RPMI7951 (cell line): ENCODE measurements at places on chromosomes 5 and 9. TPM values are rescaled to one million over a fixed set of nuclear protein-coding genes. Genes with fewer than 3 reads are reported as not detected.

CRB2 gene
- not detected in 2 replicates for total RNA-seq

DNA sequence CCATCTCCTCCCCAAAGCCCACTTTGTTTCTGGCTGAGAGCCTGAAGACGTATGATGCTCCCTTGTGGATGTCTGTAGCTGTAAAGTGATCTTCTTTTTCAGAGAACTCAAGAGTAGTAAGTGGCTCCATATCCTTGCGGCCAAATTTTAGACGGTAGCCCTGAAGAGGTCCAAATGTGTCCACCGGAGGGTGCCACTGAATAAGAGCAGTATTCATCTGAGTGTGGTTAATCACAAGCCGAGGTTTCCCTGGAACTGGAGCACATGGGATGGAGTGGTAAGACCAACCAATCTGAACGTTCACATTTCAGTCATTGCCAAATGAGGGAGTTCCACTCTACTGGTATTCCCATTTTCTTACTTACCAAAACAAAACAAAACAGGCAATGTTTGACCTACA, 686.5 kb upstream of the DMAC1 start:
- no peak for DNase-seq

- DNase-seq, result no peak
Observed at GRCh38 chr5:24904981-24905517, 260.3 kb upstream of the CDH10 start.

DNA sequence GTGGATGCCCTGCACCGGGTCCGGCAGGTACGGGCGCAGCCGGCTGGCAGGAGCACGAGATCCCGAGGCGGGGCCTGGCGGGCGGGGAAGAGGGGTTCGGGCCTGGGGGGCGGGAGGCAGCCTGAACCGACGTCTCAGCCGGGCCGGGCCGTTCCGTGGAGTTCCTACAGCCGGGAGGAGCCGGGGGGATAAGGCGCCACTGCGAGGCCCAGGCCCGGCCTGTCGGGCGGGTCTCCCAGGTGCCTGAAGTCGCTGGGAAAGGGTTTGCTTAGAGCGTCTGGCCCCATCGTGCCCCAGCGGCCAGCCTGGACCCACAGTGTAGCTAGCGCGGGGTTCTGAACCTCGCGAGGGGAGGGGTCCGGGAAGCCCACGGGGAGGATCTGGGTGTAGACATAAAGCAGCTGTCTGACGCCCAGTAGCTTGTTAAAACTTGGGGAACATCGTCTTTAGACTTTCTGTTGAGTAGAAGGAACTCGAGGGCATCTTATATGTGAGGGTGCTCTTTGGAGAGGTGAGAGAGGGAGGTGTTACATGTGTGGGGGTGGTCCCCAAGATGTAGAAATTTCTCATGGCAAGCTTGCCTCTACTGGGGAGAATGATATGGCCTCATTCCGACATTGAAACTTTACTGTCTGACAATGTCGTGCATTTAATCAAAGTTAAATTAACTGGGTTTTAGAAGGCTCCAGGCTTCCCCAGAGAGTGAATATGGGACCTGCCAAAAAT, 524 bp downstream of the FUBP3 start:
- no peak for DNase-seq

DNA sequence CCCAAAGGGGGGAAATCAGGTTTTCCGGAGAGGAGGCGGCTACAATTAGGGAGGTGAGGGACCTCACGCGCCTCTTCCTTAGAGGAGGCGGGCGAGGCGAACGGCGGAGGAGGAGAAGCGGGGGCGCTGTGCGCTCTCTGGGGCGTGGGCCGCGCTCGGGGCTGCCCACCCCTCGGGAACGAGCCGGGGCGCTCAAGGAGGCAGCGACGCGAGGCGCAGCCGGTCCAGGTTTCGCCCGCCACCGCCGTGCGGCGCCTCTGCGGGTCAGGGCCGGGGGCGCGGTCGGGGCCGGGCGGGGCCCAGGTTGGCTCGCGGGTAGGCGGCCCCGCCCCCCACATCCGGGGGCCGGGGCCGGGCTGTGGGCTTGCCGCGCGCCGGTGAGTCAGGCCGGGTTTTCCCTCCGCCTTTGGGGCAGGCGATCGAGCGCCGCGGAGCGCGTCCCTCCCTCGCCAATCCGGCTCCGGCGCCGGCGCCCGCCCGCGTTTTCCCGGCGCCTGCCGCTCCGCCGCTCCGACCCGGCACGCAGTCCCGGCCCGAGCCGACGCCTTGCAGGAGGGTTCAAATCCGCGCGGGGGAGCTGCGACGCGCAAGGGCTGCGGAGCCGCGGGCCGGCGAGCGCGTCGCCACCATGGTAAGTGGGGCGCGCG, at the start of gene N4BP3:
TSS of gene N4BP3 (plus strand) at position 392 of the 647 bp plus-strand sequence. CDS start 6,052 bp downstream, outside the sequence.
- DNase-seq, result peak; percentile 53

ZFP2 gene
- not detected in 2 replicates for total RNA-seq

DNA sequence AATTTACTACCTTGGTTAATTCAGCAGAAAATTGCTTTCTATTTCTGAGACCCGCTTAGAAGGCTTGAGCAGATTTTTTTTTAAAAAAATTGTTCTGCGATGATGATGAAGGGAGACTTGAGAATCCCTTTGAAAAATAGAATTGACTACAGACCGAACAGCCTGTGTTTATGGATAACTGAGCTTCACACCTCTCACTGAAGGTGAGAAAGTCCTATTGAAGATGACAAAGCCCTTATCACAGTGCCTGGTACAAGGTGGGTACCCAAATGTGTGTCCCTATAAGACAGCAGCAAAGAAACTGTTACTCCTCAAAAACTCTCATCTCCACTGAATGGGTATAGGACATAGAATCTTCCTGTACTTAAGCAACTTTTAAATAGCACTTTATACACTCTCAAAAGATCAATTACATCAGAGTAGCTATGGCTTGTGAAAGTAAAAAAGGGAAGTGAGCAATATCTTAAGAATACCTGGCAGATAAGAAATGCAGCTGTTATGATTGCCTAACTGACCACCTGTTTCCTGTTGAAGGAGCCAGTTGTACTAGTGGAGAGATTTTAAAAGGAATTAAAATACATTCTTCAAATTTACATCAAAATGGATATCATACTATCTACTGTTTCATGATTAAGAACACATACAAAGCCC, 419.7 kb downstream of the CHSY3 start:
- DNase-seq, result no peak

RETREG1 gene
- 2.8 TPM in 2 replicates for total RNA-seq

- DNase-seq, result no peak
Observed at GRCh38 chr5:105754056-105754455, 1916.7 kb downstream of the EFNA5 start.

NR4A3 gene
- total RNA-seq, result under 0.01 and 0.10 TPM in 2 replicates

GRCh38 chr5:125348936-125349831, 602.7 kb upstream of the ZNF608 start:
- peak; percentile 70 for DNase-seq

PCDHB7 gene
- total RNA-seq, result 0.39 and 0.48 TPM in 2 replicates

DNA sequence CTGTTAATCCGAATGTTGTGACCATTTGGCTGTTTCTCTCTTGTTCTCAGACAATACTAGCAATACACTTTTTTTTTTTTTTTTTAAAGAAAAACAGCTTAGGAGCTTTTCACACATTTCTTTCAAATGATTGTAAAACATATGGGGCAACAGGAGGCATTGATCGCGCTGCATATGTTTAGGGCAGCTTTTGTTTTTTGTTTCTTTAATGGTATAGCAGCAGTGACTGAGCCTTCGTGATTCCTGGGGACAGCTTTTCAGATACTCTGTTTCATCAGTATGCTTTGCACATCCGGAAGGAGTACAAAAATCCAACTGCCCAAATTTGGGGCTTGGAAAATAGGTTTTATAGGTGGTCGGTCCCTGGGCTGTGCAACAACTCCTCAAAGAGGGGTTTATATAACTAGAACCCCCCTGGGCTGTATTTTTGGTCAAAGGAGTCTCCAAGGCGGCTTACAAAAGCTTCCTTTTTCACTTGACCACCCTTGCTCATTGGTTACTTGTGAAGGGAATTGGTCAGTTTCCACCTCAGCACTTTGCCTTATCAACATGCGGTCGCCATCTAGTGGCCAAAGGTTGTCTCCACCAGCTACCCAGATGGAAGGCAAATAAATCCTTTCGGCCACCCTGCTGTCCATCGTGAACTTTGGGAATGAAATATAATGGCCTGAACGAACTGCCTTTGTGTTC, 91.8 kb downstream of the PDE6A start:
- DNase-seq, result peak; percentile 65

DNA sequence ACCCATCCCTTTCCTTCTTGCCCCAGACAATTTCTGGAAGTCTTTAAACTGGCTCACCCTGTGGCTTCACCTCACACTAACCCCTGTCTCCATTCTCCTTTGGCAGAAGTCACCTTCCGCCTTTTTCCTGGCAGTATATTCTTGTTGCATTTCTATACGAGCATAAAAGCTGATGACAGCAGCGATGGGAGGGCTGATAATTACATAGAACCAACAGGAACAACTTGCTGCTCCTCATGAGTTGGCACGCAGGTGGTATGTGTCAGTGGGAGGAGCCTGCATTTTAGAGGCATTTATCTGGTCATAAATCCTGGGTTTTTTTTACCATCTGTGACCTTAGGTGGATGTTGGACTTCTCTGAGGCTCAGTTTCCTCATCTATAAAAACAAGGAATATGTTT, 61.4 kb upstream of the CKMT2 start:
- DNase-seq, result no peak

HNRNPK gene
- 629 and 646 TPM in 2 replicates for total RNA-seq

DNA sequence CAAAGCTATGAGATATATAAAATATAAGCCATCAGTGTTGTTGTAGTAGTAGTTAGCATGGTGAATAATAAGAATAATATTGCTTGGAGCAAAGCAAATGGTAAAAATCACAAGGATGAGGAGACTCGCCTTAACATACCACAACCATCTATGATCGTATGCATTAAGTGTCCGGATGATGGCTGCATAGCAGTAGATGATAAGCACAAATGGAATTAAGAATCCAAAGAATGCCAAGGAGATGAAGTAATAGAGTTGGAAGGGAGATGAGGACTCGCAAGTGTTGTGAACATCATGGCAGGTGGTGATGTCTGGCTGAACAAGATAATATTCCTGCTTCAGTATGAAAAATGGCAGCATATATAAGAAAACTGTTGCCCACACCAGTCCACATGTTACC, 5.5 kb downstream of the F2RL2 start:
- DNase-seq, result no peak

- peak; percentile 33 for DNase-seq
Observed at GRCh38 chr5:35651002-35651756, 33.5 kb downstream of the SPEF2 start.

- peak; percentile 39 for DNase-seq
Observed at GRCh38 chr5:147504011-147504410, 5.9 kb downstream of the DPYSL3 start.

IL31RA gene
- 0.24 and 0.68 TPM in 2 replicates for total RNA-seq

DNA sequence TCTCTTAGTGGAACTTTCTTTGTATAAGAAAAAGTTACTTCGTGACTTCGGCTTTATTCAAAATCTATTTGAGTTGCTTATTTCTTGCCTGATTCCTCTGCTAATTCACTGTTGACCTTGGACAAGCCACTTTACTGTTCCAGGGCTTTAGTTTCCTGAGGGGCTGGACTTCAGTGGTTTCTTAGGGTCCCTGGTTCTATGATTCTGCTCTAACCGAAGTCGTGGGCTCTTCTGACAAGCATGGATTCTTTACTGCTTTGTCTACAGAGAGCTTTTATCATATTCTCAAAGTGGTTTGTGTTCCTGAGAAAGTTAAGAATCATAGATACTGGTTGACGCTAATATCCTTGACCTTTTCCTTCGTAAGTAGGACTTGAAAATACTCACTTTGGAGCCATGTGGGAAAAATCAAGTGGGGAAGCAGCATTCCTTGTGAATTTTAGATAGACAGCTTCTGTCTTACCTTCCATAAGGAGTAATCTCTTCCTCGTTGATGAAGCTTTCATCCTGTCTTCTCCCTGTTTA, 21.1 kb downstream of the EXOSC2 start:
- DNase-seq, result no peak

GRCh38 chr9:101325053-101325452, 59.8 kb downstream of the BAAT start:
- no peak for DNase-seq
